ENCODE measurements at places on chromosomes 1 and 21. TPM values are rescaled to one million over a fixed set of nuclear protein-coding genes. Genes with fewer than 3 reads are reported as not detected.

- no peak for DNase-seq
Measured at GRCh38 chr1:37850352-37850955, 8.9 kb downstream of the MTF1 start.

TSSK3 gene
- polyA plus RNA-seq: 1.5 TPM

GRCh38 chr1:200128944-200129879 lies 101.7 kb downstream of the NR5A2 start:
- no peak for DNase-seq

- no peak for DNase-seq
Measured at GRCh38 chr1:10762153-10762523, 34.3 kb downstream of the CASZ1 start.

- DNase-seq: no peak
Measured at GRCh38 chr1:156281281-156281680, 1.3 kb downstream of the SMG5 start.

GRCh38 chr1:156054500-156055280 lies at the start of gene LAMTOR2:
Gene LAMTOR2, plus strand, starts transcription at chr1:156054782. Its CDS starts 108 bp downstream, at chr1:156054890.
- peak; percentile 98 for DNase-seq

PTPRU gene
- polyA plus RNA-seq: 19.1 TPM

- no peak for DNase-seq
Measured at GRCh38 chr1:1219341-1219740, 5.4 kb upstream of the TNFRSF4 start.

TIAM1 gene
- polyA plus RNA-seq: 12.4 TPM

OR6N1 gene
- polyA plus RNA-seq: not detected

MAB21L3 gene
- polyA plus RNA-seq: 0.79 TPM

- DNase-seq: no peak
Measured at GRCh38 chr1:39707506-39707905, 16.3 kb upstream of the HPCAL4 start.

GRCh38 chr1:29392486-29393450 lies 156.4 kb downstream of the PTPRU start:
- no peak for DNase-seq

DNA sequence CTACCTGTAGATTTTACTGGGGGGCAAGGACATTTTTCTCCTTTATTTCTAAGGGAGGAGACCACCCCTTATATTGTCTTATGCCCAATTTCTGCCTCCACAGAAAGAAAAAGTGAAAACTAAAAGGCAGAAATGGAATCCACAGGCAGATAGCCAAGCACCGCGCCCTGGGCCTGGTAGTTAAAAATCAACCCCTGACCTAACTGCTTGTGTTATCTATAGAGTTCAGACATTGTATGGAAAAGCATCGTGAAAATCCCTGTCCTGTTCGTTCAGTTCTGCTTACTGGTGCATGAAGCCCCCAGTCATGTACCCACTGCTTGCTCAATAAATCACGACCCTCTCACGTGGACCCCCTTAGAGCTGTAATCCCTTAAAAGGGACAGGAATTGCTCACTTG lies 33.7 kb upstream of the IL6R start:
- DNase-seq: no peak

DNA sequence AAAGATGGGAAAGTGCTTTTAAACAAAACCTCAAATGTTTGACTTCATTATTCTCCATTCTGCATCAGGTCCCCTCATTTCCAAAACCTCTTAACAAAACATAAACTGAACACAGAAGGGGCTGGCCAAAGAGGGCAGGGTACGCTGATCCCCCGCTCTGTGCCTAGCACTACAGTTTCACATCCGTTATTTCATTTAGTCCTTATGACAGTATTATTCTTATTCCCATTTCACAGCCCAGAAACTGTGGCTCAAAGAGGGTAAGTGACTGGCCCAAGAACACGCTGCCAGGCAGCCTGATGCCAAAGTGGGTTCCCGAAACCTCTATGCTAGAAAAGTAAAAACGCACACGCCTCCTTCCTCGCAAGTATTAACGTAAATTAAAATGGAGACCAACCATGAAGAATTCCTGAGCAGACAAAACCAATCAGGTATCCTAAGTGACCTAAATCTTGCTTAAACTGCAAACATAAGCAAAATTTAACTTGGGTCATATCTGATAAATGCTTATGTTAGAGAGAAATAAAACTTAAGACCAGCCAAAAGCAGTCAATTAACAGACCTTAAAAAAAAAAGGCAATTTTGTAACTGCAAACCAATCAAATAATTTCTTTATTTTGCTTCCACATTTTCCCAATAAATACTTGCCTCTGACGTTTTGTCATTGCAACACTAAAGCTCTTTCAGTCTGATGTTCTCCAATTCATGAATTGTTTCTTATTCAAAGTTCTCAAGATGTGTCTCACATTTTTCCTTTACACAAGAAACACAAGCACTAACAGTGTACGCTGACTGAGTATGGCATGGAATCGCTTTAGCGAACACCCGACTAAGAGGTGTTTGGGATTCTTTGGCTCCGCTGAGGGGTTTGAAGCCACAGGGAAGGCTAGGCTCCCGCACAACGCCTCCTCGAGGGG lies 653 bp downstream of the CASP9 start:
- DNase-seq: no peak

RPE65 gene
- 0.09 TPM for polyA plus RNA-seq

DNA sequence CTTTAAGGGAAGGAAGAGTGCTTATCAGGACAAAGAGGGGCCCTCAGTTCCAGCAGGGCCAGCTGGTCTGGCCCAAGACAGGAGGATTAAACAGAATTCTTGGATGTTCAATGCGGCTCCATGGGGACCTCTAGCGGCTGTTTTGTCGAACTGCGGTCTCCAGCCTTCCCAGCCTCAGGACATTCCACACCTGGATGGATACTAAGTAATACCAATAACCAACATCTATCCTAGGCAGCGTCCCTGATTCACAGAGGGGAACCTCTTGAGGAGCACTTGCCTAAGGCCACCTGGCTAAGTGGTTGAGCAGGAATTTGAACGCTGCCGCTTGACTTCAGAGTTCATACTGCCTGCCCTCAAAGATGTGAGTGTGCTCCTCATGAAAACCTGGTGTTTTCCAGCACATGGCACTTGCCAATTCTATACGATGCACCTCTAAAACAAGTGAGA lies 15.5 kb upstream of the CD247 start:
- peak; percentile 47 for DNase-seq

DNA sequence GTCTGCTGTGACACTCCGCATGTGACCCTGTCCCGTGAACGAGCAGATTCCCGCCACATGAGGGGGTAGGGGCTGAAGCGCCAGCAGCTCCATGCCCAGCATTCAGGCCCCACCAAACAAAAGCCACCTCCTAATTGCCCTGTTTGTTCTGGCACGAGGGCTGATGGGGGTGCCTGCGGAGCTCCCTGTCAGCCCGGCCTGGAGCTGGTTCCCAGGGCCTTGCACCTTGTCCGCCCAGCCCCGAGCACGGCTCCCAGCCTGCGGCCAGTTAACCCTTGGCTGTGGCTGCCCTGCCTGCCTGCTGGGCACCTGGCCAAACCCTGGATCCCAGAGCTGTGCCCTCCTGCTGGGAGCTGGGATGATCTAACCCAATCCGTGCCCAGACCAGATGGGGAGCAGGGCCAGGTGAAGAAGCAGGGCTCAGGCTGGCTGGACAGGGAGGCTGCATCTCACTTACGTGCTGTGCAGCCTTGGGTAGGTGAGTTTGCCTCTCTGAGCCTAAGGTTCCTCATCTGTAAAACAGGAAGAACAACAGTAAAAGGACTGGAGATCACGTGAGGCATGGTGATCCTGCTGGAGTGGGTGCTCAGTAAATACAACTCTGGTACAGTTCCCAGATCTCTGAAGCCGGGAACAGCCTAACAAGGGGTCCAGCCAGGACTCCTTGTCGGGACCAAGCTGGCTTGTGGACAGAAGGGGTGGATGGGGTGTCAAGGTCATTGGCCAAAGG lies 110.9 kb upstream of the IFFO2 start:
- DNase-seq: no peak

VANGL2 gene
- 38.9 TPM for polyA plus RNA-seq

SH2D2A gene
- 2.3 TPM for polyA plus RNA-seq

CELA2B gene
- 1.0 TPM for polyA plus RNA-seq

DNA sequence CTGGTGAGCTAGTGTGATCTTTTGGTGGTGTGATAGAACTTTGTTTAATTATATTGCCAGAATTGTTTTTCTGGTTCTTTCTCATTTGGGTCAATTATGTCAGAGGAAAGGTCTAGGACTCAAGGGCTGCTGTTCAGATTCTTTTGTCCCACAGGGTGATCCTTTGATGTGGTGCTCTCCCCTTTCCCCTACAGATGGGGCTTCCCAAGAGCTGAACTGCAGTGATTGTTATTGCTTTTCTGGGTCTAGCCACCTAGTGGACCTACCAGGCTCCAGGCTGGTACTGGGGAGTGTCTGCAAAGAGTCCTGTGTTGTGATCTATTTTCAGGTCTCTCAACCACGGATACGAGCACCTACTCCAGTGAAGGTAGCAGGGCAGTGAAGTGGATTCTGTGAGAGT lies 25.9 kb upstream of the CD84 start:
- DNase-seq: no peak

GRCh38 chr1:74771913-74772515 lies 39.1 kb downstream of the TYW3 start:
- DNase-seq: peak; percentile 5

TRABD2B gene
- polyA plus RNA-seq: 20.4 TPM

DNA sequence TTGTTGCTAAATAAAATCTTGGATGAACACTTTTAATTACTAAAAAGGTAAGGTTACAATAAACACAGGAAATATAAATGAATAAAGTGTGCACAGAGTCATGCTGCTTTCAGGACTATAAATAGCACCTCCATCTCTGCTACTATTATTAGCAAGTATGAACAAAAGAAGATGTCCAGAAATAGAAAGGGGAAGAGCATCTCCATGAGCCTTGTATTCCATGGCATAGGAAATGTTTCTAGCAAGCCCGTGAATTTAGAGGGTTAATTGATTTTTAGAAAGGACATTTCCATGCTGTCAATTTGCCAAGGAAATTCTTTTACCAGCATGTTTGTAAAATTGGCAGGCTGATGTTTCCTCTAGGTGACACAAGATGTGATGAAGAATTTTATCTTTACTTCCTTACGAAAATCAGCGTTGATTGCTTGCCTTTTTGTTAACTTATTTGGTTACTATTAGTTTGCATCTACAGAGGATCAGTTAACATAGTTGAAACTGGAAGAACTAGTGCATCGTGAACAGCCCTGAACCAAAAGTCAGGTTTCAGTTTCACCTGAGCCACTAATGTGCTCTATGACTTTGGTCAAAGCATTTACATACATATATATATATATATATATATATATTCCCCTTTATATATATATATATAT lies 45.3 kb downstream of the NR5A2 start:
- DNase-seq: no peak

GRCh38 chr1:186689907-186690306 lies 9.7 kb upstream of the PTGS2 start:
- no peak for DNase-seq

DNA sequence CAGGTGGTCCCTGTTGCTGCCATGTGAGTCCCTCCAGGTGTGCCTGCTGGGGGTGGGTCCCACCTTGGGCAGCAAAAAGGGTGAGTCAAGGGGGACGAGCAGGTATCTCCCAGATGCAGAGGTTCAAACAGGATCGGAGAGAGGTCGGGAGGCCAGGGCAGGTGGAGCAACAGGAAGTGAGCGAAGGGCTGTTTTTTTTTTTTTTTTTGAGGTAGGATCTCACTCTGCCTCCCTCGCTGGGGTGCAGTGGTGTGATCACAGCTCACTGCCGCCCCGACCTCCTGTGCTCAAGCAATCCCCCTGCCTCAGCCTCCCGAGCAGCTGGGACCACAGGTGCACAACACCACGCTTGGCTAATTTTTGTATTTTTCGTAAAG lies 39.4 kb downstream of the SLC2A7 start:
- no peak for DNase-seq

BLZF1 gene
- 27.5 TPM for polyA plus RNA-seq

DNA sequence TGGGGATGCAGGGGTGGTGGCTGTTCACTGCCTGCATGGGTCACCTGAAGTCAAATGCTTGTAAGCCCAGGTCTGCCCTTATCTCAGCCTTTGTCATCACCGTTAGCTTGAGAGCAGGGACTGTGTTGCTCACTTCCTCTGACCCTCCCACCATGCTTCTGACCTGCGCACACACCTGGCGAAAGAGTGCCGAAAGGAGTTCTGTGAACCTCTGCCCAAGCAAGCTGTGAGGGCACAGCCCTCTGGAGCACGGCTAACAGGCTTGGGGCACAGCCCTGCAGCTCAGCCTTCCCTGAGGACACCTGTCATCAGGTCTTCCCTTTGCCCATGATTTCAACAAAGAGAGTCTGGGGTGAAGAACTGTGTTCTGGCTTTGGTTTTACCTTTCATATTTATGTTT lies 93.8 kb downstream of the SUSD4 start:
- DNase-seq: no peak

GRCh38 chr1:237012788-237013383 lies 8.6 kb upstream of the MT1HL1 start:
- DNase-seq: no peak

DNA sequence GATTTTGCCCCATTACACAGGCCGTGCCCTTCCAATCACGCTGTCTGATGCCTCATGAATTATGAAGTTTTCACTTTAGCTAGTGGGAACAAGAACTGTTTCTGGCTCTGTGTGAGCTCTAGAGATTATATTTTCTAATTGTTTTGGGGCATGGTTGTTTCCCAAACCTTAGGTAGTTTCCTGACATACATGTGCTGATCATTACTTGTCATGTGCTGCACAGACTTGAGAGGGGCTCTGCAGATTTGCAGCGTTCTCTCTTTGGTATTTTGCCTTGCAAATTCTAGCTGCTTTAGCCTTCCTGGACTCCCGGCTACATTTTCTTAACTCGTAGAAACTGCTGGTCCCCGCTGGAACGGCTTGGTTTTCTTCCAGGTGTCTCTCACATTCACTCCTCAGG lies 142.1 kb upstream of the IVNS1ABP start:
- DNase-seq: no peak

DIRAS3 gene
- 2.9 TPM for polyA plus RNA-seq

DNA sequence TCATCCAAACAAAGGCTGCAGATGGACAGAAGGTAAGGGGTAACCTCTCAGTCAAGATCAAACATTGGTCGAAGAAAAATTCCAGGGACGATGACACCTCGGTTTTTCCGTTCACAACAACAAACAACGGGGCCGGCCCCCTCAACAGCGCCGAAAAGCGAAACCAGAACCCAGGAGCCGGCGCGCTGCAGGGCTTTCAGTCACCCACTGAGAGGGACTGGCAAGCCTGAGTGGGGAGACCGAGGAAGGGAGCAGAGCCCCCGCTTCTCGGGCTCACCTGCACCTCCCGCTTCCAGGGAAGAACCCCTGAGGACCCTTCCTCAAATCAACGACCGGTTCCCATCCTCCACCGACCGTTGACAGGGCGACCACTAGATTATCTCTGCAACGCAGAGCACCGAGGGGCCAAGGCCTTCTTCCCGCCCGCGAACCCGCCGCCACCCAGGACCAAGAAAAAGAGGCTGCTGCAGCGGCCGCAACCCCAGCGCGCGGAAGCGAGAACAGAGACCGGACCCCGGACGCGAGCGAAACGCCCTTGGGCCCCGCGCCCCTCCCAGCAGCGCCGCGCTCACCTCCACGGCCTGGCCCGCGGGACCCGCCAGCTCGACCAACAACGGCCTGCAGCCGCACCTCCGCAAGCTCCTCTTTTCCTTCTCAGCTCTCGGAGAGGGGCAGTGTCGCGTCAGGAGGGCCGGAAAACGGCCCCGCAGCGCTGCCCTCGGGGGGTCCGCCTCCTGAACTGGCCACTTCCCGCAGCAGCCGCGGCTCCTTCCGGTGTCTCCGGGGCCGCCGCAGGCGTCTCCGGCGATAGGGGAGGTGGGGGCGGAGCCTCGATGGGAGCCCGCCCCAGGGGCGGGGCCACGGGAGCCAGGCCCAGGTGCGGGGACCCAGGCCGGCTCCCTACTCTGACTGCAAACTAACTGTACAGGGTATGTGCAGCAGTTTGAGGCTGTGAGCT lies at the start of gene USP33:
TSS of gene USP33 (minus strand) at position 782 of the 958 bp plus-strand sequence. CDS start 18,155 bp downstream, outside the sequence.
- DNase-seq: peak; percentile 73

- no peak for DNase-seq
Measured at GRCh38 chr1:89831462-89832120, 10.8 kb downstream of the LRRC8D start.

- no peak for DNase-seq
Measured at GRCh38 chr21:31986035-31986856, 113.4 kb downstream of the HUNK start.
